ENCODE measurements at places on chromosomes 1 and 21.

DNA sequence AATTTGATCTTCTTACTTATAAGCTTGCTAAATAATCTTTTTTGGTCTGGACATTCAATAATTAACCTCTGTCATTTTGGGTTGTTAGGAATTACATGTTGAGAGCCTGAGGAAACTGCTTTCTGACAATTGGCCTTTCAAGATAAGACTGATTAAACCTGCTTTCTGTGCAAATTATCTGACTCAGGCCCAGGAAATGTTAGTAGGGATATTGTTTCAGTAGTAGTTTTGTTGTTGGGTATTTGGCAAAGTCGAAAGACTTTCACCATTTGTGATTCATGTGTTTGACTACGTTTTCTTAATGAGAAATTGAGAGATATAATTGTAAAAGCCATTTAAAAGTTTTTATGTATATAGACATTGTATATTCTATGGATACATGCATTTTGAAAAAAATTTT lies 81.1 kb upstream of the GPR88 start:
- DNase-seq = no peak

- no peak for DNase-seq
Measured at GRCh38 chr1:81899214-81899821, 98.6 kb downstream of the ADGRL2 start.

- no peak for DNase-seq
Measured at GRCh38 chr21:45600248-45600647, 43.3 kb upstream of the PCBP3 start.

- DNase-seq = peak; percentile 3
Measured at GRCh38 chr1:97919585-97920261, 1.1 kb downstream of the DPYD start.

- no peak for DNase-seq
Measured at GRCh38 chr1:233240829-233241682, 54.5 kb downstream of the PCNX2 start.

All from effector memory CD8-positive, alpha-beta T cell (primary cell).